Activated CD4-positive, CD25-positive, alpha-beta regulatory T cell treated with anti-CD3 and anti-CD28 coated beads, Interleukin-2, amount 50 U/mL, for 16 hours (primary cell): ENCODE measurements at places on chromosomes 12 and 14.

DNA sequence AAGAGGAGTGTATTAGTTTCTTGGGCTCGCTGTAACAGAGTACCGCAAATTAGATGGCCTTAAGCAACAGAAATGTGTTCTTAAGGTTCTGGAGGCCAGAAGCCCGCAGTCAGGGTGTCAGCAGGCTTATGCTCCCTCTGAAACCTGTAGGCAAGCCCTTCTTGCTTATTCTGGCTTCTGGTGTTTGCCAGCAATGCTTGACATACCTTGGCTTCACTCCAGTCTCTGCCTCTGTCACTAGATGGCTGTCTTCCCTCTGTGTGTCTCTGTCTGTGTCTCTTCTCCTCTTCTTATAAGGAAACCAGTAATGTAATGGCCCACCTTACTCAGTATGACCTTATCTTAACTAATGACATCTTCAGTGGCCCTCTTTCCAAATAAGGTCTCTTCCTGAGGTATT lies 85.1 kb downstream of the DERA start:
- DNase-seq, result no peak

- DNase-seq, result no peak
Observed at GRCh38 chr12:99453836-99454538, 193.6 kb upstream of the GARIN6 start.

GRCh38 chr14:90062822-90063539 lies 1.2 kb downstream of the KCNK13 start:
- DNase-seq, result no peak

DNA sequence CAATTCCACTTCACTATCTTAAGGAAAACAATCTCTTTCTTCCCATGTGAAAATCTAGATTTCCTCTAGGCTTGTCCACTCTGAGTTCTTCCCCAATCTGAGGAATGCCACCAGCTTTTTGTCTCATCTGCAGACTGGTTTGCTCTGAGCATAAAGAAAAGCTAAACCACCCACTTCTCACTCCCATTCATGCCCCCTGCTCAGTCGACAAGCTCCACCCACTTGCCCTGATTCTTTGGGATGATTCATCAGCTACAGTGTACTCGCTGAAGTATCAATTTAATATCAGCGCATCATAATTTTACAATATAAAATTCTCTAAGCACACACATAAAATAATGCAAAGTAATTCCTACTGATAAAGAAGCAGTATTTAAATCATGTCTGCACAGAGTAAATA lies 209.1 kb downstream of the GRIN2B start:
- no peak for DNase-seq

GRCh38 chr12:42448841-42449240 lies 122.9 kb downstream of the PPHLN1 start:
- no peak for DNase-seq

- no peak for DNase-seq
Observed at GRCh38 chr12:116654226-116654743, 83.6 kb downstream of the SPRING1 start.

GRCh38 chr14:80781972-80782367 lies 159.6 kb downstream of the CEP128 start:
- DNase-seq, result no peak

- no peak for DNase-seq
Observed at GRCh38 chr12:87246726-87247125, 782.5 kb downstream of the C12orf50 start.

DNA sequence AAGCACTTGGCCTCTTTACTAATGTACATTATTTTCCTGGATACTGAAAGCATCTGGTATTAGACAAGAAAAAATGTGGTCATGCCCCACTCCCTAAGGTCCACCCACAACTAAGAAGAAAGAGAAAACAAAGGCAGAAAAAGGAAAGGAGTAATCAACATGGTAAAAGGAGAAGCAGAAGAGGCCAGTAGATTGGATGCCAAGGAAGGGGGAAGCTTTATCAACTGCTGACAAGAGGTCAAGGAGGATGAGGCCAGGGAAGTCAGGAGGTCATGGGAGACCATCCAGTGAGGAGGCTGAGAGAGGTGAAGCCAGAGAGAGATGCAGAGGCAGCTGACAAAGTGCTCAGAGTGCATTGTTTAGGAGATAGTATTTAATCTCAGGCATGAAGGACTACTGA lies 383.5 kb downstream of the ZFP36L1 start:
- no peak for DNase-seq

GRCh38 chr14:23101213-23101970 lies 3.4 kb downstream of the CIROP start:
- no peak for DNase-seq

DNA sequence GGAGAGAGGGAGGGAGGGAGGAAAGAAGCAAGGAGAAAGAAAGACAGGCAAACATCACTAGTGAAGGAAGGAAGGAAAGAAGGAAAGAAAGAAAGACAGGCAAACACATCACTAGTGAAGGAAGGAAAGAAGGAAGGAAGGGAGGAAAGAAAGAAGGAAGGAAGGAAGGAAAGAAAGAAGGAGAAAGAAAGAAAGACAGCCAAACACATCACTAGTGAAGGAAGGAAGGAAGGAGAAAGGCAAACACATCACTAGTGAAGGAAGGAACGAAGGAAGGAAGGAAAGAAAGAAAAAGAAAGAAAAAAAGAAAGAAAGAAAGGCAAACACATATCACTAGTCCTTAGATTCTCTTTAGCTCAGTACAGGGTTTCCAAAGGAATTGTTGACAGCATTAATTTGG lies 5.3 kb downstream of the FZD10 start:
- no peak for DNase-seq

- no peak for DNase-seq
Observed at GRCh38 chr14:74519316-74520074, 25.9 kb downstream of the ISCA2 start.
